Activated T-cell treated with anti-CD3 and anti-CD28 coated beads, Interleukin-2, amount 50 U/mL, for 72 hours (primary cell): ENCODE measurements at places on chromosomes 2 and 18. TPM values are rescaled to one million over a fixed set of nuclear protein-coding genes. Genes with fewer than 3 reads are reported as not detected.

GRCh38 chr18:54532222-54532621 lies 58.8 kb upstream of the DYNAP start:
- no peak for DNase-seq
- H3K4me3 ChIP-seq = no peak overlapping the region
- no peaks in the 10 kb centered on the region for H3K4me1 ChIP-seq
- H3K27me3 ChIP-seq = no peaks in the 10 kb centered on the region
- H3K27ac ChIP-seq = no peak overlapping the region
- H3K36me3 ChIP-seq = no peaks in the 10 kb centered on the region

GRCh38 chr2:58006256-58006951 lies 40.2 kb upstream of the VRK2 start:
- DNase-seq = no peak
- H3K27me3 ChIP-seq = no peaks in the 10 kb centered on the region
- no peak overlapping the region for H3K27ac ChIP-seq
- no peak overlapping the region for H3K4me3 ChIP-seq
- no peaks in the 10 kb centered on the region for H3K4me1 ChIP-seq

- DNase-seq = peak; percentile 83
- H3K36me3 ChIP-seq = peaks cover 6% of the 10 kb centered on the region
- peaks cover 50% of the 10 kb centered on the region for H3K4me1 ChIP-seq
- peak within 1 kb of the TSS; percentile 92 for H3K4me3 ChIP-seq
- peak within 1 kb of the TSS; percentile 98 for H3K27ac ChIP-seq
Observed at GRCh38 chr2:37671009-37671815, at the start of gene CDC42EP3. CDC42EP3 (minus strand) TSS chr2:37671642; CDS start chr2:37646587, 25,055 bp downstream.

DNA sequence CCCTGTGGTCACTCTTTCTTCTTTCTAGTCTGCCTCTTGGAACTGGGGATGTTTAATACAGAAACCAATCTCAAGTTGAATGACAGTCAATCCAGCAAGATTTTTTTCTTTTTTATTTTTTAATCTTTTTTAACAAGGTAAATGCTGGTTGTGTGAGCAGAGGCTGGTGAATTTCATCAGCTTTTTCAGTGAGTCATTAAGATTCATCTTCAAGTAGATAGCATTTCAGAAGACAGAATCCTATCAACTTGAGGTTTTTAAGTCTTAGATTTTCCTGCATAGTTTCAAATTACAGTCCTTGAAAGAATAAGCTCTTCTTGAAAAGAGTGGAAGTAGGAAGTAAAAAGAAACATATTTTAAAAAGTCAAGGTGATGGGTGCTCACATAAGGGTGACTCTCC lies 12.4 kb downstream of the SLC8A1 start:
- no peak overlapping the region for H3K4me3 ChIP-seq
- peaks cover 12% of the 10 kb centered on the region for H3K27me3 ChIP-seq
- H3K36me3 ChIP-seq = no peaks in the 10 kb centered on the region
- H3K27ac ChIP-seq = no peak overlapping the region
- no peak for DNase-seq
- peaks cover 7% of the 10 kb centered on the region for H3K4me1 ChIP-seq

DNA sequence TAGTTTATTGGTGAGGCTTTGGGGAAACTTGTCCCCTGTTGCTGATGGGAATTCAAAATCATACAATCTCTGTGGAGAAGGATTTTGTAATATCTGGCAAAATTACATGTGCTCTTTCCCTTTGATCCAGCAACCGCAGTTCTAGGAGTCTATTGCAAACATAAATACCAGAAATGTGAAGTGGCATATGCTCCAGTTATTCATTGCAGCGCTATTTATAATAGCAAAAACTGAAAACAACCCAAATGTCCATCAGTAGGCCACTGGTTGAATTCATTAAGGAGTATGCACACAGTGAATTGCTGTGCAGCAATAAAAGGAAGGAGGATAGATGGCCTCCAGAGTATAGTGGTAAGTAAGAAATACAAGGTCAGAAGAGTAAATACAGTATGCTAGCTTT lies 76.5 kb downstream of the HNRNPLL start:
- DNase-seq = no peak
- no peaks in the 10 kb centered on the region for H3K36me3 ChIP-seq
- no peak overlapping the region for H3K4me3 ChIP-seq
- H3K27me3 ChIP-seq = peaks cover 48% of the 10 kb centered on the region
- no peak overlapping the region for H3K27ac ChIP-seq
- peaks cover 9% of the 10 kb centered on the region for H3K4me1 ChIP-seq

DNA sequence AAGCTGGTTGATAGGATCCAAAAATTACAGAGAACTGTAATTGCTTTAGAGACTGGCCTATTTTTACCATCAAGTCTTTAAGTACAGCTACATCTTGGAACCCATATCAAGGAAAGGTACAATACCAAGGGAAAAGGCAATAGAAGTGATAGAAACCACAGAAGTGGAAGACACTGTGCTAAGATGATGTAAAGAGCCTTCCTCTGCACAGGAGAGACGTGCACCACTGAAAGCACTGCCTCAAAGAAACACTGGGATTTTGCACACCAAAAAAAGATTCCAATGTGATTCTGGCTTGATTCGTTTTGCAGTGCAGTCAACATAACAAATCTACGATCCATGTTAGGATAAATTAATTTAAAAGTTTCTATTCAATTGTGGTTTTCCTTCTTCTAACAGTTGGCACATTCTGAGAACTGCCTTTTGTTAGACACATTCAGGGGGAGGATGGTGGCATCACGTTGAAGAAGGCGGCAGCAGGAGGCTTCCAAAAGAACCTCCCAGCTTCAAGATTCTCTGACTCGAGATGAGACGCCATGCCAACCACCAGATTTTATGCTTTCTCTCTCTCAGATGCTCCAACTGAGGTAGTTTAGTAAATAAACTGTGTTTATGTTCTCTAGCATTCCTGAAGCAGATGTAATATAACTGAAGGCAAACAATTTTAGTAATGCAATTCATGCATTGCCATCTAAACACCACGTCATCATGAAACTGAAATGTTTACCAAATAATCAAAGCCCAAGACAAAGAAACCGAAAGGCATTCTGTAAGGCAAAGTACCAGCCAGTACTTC lies 102.9 kb downstream of the BCL2 start:
- H3K36me3 ChIP-seq = peaks cover 47% of the 10 kb centered on the region
- peak; percentile 39 for DNase-seq
- peaks cover 95% of the 10 kb centered on the region for H3K4me1 ChIP-seq
- peak overlapping the region; percentile 91 for H3K4me3 ChIP-seq
- H3K27ac ChIP-seq = peak overlapping the region; percentile 98

- H3K4me1 ChIP-seq = peaks cover 6% of the 10 kb centered on the region
- no peak for DNase-seq
- no peak overlapping the region for H3K27ac ChIP-seq
- H3K36me3 ChIP-seq = no peaks in the 10 kb centered on the region
- peak overlapping the region; percentile 71 for H3K4me3 ChIP-seq
Observed at GRCh38 chr2:149329068-149329467, 1.3 kb upstream of the LYPD6 start.

GRCh38 chr2:141534666-141535362 lies 596.0 kb downstream of the LRP1B start:
- no peak overlapping the region for H3K4me3 ChIP-seq
- no peaks in the 10 kb centered on the region for H3K36me3 ChIP-seq
- H3K27me3 ChIP-seq = no peaks in the 10 kb centered on the region
- no peak for DNase-seq

GRCh38 chr18:53819671-53820070 lies 404.8 kb downstream of the MBD2 start:
- H3K27me3 ChIP-seq = no peaks in the 10 kb centered on the region
- no peaks in the 10 kb centered on the region for H3K4me1 ChIP-seq
- H3K36me3 ChIP-seq = no peaks in the 10 kb centered on the region

DNA sequence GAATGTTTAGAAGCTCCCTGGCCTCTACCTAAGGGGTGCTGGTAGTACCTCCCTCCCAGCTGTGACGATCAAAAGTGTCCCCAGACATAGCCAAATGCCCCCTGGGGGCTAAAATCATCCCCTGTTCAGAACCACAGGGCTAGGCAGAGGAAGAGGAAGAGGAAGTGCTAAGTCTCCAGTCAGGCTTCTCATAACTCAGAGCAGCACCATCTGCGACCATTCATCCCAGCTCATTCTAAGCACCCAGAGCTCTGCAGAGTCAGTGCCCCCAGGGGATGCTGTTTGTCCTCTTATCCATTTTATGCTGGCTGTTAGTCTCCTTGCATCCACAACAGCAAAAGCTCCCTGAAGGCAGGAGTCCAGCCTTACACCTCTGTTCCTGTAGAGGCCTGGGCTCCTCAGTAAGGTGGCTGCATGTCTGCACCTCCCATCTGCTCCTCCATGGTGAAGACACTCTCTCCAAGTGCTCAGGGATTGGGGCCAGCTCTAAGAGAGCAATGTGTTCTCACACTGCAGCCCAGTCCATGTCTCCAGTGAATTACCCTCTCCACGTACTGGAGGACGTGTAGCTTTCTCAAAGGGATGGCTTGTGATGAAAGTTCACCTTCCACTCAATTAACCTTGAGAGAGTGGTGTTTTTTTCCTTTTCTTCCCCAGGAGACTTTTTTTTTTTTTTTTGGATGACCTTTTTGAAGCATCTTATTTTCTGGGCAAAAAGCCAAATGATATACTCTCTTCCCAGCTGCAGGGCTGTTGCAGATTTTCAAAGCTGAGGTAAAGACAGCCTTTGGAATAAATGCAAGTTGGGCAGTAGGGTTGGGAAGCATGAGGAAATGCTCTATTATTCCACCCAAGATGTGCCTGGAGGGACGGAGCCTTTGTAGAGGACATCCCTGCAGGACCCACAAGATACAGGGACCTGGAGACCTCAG lies 158.9 kb upstream of the SLC14A2 start:
- no peaks in the 10 kb centered on the region for H3K4me1 ChIP-seq
- no peaks in the 10 kb centered on the region for H3K27me3 ChIP-seq

Gene NFE2L2
- total RNA-seq = 81.4 TPM

Gene C18orf54
- total RNA-seq = 10.8 TPM

Gene IFIH1
- 37.8 TPM for total RNA-seq

Gene MYCN
- not detected for total RNA-seq
